ENCODE measurements at places on chromosomes 13 and 19.

DNA sequence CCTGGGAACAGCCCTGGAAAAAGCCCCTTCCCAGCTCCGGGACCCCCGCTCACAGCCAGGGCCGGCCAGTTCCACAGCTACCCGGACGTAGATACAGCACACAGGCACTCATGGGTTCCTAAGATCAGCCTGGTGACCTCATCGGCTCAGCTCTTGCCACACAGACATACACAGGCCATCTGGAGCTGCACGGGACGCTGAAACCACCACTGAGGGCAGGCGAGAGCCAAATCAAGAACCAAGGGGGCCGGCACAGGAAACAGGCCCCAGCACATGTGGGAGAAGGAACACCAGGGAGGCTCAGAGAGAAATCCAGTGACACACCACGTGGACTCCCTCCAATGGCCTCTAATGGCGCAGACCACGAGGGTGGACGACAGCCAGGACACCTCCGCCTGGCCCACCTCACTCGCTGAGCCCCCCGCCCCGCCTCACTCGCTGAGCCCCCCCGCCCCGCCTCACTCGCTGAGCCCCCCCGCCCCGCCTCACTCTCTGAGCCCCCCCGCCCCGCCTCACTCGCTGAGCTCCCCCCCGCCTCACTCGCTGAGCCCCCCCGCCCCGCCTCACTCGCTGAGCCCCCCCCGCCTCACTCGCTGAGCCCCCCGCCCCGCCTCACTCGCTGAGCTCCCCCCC is 69.7 kb upstream of the C13orf46 start:
- peak; percentile 98 for DNase-seq

DNA sequence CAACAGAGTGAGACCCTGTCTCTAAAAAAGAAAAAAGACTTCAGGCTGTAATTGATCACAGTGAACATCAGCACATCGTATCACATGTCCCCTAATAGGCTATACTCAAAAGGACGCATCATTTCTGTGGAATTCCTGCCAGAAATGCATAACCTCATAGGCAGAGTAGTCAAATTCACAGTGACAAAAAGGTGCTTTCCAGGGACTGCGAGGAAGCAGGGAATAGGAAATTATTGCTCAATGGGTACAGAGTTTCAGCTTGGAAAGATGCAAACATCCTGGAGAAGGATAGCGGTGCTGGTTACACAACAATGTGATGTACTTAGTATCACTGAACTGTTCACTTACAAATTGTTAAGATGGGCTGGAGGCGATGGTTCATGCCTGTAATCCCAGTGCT is 41.1 kb upstream of the MRI1 start:
- DNase-seq = no peak

DNA sequence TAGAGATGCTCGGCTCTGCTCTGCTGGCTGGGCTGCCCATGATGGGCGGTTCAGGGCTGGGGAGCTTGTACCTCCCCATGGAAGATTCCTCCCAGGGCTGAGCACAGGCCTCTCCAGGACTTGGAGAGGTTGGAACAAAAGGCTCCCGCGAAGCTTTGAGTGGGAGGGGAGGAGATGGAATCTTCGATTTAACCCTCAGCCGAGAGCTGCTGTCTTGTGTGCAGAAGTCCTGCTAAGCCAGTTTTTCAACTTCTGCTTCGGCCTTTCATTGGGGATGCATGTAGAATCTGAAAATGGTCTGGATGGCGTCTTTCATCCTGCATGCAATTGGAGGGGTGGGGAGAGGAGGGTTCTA is 163.3 kb downstream of the KDM4B start:
- DNase-seq = no peak

DNA sequence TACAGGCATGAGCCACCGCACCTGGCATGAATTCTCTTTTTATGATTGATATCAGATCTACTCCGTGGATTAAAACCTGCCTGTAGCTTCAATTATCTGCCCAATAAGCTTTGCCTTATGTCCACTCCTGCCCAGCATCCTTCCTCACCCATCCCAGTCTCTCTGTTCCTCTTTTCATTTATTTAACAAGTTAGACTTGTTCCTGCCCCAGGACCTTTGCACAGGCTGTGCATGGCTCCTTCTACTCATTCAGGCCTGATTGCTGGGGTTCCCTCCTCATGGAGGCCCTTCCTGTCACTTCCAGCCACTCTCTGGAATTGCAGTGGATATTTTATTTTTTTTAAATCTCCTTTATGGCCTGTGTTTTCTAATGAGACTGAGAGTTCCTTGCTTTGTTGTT is 27.6 kb downstream of the SMARCA4 start:
- DNase-seq = no peak

DNA sequence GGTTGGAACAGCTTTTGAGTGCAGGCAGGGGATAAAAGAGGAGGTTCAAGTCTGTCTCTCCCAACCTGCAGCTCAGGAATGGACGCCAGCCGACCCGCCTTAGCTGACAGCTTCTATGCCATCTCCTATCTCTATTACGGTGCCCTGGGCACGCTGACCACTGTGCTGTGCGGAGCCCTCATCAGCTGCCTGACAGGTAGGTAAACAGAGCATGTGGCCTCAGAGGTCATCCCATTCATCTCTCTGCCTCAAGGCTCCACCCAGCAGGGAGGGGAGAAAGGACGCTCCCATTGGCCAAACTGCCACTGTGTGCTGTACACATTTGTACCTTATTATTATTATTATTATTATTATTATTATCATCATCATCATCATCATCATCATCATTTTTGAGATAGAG is 16.5 kb downstream of the SLC5A5 start:
- no peak for DNase-seq

DNA sequence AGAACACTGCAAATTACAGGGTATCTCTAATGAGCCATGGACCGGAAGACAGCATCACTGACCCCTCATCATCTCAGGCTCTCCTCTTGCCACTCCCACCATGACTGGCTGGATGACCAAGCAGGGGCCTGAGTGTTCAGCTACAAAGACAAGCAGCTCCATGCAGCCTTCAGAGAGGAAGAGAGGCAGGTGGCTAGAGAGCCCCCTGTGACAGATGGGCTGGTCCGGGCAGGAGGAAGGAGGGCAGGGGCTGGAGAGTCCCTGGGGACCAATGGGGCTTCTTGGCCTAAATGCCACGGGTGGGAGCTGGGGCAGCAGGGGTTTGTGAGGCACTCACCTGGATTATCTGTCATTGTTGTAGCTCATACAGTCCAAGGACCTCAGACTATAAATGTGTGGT is 12.8 kb upstream of the RASA3 start:
- DNase-seq = no peak

GRCh38 chr19:31037286-31037980 is 311.8 kb downstream of the TSHZ3 start:
- no peak for DNase-seq

DNA sequence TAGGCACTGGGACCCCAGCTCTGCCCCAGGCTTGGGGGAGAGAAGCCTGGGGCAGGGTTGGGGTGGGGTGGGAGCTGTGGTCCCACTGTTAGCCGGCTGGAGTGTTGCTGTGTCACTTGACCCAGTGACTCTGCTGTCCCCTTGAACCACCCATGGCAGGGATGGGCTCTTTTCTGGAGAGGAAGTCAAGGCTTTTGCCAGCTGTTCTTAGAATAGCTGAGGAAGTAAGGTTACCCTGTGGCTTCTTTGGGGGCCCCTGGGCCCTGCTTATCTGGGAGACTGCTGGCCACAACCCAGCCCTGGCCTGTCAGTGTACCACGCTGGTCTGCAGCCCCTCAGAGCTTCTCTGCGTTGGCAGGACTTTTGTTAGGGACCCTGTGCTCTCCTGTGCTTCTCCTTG is 9.1 kb downstream of the PNPLA6 start:
- peak; percentile 47 for DNase-seq

DNA sequence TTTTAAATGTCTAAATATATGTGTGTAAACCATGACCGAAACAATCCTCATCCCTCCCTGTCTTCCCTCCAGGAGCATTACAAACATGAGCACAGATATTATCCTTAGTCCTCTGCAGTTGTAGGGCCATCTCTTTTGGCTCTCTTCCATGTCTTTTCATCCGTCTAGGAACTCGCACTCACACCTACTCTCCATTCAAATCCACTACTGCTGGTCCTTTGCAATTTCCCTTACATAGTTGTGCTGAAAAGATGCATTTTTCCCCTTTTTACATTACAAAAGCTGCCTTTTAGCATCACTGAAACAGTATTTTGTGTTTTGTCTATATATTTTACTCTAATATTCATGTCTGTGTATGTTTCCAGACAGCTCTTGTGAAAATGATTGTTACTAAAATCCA is 237.8 kb downstream of the DACH1 start:
- no peak for DNase-seq

DNA sequence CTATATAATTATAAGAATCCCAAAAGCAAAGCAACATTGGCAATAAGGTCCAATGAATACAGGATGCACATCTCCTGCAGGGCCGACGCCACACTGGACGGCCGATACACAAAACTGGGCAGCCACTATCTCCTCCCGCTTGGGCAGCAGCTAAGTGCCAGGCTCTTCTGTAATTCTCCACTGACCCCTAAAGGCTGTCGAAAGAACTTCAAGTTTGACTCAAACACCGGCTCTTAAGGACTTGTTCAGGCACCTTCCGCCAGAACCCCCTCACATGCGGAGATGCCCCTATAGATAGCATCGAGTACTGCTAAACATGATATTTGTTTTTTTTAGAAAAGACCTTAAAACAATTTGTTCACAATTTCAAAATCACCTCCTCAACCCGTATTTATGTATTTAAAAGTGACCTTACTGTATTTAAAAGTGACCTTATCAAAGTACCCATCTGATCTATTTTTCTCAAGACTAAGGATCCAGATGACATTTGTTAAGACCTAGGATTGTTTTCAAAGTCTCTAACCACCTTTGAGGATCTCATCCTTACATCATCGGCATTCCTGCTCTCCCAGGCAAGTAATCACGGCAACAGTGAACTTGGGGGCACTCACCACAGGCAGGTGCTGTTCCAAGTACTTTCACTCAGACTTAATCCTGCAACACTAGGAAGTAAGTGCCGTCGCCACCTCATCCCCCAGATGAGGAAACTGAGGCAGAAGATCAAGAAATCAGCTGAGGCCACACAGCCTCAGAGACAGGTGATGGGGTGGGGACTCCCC is 77.8 kb downstream of the TUBGCP3 start:
- peak; percentile 43 for DNase-seq

DNA sequence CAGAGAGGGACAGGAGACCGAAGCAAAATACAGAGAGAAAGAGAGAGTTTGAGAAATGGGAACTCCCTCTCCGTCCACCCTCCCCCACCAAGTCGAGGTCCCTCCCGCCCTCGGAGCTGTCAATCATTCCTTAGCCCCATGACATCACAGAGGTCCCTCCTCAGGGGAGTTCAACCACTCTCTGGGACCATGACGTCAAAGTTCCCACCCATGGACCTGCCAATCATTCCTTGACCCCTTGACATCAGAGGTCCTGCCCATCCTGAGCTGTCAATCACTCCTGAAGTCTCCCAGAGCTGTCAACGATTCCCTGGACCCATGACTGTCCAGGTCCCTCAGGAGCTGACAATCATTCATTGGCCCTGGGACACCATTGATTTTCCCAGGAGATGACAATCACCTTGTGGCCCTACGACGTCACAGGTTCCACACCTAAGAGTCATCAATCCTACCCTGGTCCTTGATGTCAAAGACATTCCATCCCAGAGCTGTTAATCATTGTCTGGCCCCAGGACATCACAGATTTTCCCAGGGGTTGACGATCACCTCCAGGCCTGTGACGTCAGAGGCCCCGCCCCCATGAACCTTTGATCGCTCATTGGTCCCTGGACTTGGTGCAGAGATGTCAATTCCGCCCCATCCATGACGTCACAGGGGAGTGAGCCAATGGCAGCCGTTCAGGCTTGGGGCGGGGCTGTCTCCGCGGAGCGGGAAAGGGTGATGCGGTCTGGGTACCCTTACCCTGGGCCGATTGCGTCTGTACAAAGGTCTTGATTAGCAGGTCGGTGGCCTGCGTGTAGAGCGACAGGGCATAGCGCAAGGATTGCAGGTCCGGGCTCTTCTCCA is 61.7 kb downstream of the COLGALT1 start:
- no peak for DNase-seq

DNA sequence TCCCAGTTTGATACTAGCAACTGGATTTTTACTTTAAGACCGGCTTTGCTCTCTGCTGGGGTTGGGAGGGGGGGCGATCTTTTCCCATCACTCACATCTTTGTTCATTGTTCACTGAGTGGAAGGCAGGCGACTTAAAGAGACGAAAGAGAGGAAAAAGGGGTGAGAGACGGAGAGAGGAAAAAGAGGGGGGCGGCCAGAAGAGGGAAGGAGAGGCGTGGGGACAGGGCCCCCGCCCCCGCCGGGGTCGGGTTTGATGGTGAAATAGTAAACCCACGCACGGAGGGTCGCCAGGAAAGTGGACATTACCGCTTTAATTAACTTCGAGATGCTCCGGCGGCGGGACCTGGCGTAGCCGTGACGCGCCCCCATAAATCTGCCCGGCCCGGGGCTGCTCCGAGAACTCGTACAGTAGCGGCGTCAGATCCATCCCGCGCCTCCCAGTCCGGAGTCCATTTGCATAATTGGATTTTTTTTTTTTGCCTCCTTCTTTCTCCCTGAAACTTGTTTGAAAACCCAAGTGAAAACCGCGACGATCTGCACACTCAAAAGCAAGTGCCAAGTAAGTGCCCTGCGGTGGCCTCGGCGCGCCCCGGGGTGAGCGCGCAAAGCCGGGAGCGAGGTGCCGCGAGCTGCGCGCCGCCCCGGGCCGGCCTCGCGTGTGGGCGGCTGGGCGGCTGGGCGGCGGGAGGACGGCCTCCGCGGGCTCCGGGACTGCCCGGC is 143.9 kb upstream of the ZNF536 start:
- DNase-seq = no peak

- no peak for DNase-seq
These were observed 2.6 kb downstream of the ERVK3-1 start for GRCh38 chr19:58307736-58308135.

GRCh38 chr13:101554420-101555125 is 102.1 kb downstream of the ITGBL1 start:
- no peak for DNase-seq

GRCh38 chr13:97020689-97021240 is 26.5 kb upstream of the OXGR1 start:
- no peak for DNase-seq
